Ammon's horn (tissue), 1 donor: ENCODE measurements at places on chromosomes 4 and X.

GRCh38 chrX:9651737-9652136 is 113.9 kb downstream of the GPR143 start:
- peak; percentile 22 for DNase-seq

DNA sequence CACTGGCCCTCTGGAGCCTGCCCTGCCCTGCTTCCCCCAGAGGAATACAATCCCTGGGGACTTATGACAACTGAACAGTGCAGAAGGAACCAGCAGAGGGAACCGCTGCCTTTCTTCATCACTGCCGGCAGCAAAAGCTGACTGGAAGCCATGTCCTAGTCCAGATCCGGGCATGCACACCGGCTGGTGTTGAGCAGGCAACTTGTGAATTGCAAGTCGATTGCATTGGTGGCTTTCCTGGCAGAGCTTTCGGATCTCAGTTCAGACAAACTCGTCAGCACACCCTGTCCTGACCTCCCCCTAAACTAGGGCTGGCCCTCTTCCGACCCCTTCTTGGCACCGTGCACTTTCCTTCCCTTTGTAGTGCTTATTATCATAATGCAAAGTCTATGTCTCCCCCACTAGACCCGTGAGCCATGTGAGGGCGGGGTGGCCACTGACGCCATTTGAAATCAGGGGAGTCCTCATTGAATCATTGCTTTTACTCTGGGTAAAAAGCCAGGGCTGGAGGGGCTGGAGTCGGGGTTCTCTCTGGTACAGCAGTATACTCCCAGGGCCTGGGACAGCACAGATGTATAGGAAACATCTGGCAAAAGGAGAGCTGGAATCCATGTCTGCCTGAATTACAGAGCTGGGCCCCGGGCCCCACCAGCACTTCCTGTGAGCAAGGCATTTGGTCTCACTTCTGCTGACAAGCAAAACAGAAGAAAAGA is 1.8 kb downstream of the ARHGAP4 start:
- peak; percentile 54 for DNase-seq

DNA sequence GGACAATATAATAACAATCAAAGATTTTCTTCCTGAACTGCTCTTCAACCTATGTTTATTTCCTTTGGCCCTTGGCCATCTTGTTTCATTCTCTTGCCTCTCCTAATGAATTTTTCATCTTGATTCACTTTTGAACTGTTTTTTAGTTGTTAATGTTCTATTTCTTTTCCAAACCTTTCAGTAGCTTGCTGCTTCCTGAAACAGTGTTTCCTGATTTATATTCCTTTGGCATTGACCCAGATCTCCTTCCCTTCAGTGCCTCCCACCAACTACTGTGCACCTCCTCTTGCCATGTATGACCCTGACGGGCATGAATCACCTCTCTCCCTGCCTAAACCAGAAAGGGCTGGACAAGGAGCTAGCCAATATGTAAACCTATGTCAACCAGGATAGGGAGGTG is 25.6 kb upstream of the SPP1 start:
- no peak for DNase-seq

DNA sequence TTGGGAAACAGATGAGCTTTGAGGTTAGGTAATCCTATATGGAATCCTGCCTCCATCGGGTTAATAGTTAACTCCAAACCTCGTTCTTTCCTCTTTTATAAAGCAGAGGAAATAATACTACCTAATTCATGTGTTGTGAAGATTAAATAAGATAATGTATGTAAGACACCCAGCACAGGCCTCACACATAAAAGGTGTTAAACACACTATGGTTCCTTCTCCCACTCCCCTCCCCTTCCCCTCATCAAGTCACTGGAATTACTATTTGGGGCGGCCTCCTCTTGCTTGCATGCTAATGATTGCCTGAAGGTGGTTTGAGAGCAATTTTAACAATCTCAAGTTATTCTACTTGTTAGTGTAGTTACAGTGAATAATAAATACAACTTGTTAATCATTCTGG is 404.4 kb upstream of the RASGEF1B start:
- DNase-seq, result no peak

DNA sequence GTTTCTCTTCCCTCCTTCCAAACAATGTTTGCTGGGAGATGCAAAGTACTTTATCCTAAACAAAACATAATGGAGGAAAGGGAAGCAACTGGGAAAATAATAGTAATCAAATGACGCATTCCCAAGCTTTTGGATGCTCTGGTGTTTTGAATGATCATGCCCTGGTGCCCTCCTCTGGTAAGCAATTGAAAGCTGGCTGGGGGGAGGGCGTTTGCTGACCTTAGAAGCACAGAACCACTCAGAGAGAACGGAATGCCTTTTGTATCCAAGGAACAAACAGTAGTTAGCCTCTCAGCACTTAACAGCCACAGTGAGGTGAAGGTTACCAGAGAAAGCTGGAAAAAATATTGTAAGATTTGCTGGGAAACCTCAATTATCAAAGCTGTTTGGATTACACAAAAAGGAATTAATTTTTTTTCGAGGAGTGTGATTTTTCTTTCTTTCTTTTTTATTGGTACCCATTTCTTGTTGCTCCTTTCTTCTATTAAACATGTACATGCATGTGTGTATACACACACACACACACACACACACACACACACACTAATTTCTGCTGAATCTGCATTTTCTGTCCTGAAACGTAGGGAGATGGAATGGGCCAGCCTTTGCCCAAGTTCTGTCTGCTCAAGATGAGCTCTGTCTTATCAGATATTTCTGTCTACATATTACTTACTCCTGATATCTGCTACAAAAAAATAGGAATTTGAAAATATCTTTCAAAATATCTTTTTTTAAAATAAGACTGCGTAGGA is 155.8 kb upstream of the IGFBP7 start:
- peak; percentile 35 for DNase-seq

DNA sequence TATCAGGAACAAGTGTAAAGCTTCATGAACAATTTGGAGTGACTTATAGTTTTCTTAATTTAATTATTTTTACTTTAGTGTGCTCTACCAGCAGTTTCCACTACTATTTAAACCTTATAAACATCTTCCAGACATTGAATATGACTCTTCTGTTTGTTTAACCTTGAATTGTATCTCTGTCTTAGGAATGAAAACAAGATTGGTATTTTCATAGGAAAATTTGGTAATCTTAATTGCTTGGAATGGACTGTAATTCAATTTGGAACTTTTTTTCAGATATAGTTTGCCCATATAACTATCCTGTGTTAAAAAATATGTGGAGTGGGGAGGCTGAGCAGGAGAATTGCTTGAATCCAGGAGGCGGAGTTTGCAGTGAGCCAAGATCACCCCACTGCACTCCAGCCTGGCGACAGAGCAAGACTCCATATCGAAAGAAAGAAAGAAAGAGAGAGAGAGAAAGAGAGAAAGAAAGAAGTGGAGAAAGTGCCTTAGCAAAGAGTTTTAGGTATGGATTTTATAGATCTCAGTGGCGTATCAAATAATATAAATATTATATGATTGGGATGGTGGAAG is 242.4 kb downstream of the BMPR1B start:
- DNase-seq, result no peak

DNA sequence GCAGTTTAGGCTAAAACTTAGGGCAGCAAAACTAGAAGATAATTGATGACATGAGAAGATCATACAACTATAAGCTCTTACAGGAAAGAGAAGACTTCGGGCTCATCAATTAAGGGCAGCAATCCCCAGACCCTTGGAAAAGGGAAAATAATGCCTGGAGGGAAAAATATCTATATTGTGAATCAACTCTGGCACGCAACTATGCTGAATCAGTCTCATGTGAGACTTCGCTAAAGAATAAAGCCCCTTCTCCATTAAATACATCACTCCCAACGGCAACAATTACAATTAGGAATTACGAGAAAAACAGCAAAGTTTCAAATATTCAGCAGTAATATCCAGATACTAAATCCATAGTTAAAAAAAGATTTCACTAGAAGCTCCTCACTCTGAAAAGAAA is 2016.8 kb upstream of the IGFBP7 start:
- no peak for DNase-seq

DNA sequence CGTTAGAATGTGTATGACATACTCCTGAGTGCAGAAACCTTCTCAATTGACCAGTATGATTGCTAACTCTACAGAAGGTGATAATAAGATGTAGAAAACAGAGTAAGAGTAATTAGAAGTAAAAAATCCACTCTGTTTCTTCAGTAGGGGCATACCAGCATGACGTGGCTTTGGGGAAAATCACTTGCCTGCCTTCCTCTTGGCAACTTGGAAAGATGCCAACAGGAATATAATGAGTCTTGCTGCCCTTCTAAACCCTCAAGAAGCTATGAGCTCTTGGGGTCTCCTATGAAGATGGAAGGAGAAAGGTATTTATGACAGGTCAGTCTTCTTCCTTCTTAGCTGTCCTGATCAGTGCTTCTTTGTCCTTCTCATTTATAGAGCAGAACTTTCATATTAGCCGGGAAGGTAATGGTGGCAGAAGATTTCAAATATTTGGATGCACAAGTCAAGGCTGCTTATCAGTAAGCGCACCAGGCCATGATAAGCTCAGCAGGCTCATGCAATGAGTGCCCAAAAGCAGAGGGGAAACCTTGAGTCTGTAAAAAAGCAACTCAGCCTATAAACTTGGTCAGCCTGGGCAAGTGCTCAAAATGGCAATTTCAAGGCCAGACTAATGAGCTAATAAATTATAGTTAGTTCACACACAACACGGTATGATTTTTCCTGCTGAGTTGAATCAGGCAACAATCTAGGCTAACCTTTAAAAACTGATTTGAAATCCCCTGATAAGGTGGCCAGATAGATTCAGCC is 69.7 kb upstream of the PPARGC1A start:
- DNase-seq, result no peak

DNA sequence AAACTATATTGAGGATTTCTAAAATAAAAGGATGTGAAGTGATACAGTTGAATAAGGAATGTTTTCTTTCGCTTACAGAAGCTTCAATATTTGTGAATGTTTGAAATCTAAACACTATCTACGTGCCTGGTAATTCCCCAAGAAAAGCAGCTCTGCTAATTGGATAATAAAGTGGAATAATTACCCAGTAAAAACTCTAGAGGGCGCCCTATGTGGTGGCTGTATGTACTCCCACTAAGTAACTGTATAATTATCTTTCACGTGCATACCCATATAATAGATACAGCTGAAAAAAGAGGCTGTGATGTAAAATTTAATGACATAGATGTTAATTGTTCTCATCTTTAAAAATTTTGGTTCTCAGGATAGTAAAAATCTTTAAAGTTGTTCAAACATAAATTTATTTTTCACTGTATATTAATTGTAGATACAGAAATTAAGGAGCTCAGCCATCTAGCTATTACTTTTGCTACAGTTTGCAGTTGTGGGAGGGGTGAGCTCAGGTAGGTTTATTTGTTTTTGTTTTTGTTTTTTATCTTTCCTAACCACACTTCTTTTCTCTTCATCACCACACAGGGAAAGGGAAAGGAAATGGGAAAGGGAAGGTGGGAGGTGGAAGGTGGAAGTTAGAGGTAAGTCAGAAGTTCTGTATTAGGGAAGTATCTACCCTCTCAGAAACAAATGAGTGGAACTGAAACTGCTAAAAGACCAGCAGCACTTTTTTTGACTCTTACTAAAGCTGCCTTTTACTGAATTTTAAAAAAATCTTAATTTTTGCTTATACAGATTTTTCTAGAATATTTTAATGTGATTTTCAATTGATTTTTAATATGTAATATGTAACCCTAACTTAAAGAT is 151.7 kb upstream of the RPS6KA6 start:
- DNase-seq, result no peak

DNA sequence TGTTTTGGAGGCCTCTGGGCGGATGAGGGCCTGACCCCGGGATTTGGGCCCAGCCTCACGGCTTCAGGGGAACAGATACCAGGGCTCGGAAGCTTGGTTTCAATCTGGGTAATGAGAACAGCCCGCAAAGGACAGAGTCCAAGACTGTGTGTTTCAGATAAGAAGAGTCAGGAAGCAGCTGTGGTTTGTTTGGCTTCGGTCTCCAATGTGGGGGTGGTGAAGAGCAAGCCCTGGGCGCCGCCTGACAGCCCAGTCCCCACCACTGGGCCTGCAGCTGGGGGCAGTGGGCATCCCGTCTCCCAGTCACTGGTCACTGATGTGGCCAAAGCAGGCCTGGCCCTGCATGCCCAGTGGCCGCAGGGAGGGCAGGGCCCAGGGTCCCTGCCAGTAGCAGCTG is 9.1 kb downstream of the WFS1 start:
- no peak for DNase-seq

GRCh38 chr4:81287101-81287500 is 72.1 kb upstream of the PRKG2 start:
- no peak for DNase-seq

GRCh38 chrX:136816975-136817374 is 36.2 kb upstream of the ARHGEF6 start:
- no peak for DNase-seq

DNA sequence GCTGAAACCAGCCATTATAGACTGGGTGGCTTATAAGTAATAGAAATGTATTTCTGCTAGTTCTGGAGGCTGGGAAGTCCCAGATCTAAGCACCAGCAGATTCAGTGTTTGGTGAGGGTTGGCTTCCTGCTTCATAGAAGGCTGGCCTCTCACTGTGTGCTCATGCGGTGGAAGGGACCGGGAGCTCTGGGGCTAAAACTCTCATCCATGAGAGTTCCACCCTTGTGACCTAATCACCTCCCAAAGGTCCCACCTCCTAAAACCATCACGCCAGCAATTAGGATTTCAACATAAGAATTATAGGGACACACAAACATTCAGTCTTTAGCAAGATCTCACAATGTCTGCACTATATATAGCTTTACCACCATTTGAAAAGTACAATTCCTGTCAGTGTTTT is 215.2 kb downstream of the CBR4 start:
- DNase-seq, result no peak

DNA sequence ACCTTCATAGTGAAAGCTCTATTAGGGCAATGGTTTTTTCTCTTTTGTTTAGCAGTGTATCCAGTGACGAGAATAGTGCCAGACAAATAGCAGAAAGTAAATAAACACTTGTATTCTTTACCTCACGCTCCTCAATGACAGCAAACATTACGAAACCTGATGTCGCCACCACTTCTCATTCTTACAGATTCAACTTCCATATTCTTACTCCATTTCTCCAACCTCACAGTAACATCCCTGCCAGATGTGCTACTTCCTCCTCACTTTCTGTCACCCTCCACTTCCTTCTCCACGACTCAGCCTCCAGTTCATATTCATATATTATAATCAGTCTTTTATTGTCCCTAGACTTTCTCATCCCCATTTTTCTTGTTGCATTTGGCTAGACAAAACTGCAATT is 1956.2 kb upstream of the AGA start:
- no peak for DNase-seq

DNA sequence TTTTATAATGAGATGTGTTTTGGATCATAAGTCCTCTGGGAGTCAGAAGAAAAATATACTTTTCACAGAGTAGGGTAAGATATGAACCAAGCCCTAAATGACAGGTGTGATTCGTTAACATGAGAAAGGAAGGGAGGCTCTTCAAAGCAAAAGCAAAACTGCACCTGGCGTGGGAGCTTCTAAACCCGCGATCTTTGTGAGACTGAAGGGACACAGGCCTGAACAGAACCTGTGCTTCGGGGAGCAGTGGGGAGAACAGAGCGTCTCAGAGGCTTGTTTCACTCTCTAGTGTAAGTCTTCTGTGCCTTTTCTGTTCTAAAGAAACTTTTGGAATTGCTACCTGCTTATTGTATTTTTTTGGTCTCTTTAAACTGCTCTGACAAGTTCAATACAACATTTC is 30.2 kb upstream of the CYP4V2 start:
- DNase-seq, result no peak
